ENCODE measurements at places on chromosomes 12 and 14.

DNA sequence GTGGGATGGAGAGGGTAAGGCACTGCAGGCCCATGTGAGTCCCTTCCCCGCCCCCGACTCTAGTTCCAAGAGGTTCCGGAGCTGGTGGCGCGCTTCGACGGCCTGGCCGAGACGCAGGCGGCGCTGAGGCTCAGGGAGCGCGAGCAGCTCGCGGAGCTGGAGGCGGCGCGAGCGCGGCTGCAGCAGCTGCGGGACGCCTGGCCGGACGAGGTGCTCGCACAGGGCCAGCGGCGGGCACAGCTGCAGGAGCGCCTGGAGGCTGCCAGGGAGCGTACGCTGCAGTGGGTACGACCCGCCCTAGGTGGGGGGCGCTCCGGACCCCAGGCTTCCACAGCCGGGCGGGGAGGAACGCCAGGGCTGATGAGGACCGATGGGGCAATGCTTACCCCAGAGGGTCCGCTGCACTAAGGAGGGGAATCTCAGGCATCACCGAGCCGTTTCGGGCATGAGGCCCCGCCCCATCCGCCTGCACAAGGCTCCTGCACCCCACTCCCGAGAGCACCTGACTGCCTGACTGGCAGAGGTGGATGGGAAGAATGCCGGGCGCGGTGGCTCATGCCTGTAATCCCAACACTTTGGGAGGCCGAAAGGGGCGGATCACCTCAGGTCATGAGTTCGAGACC is 4.9 kb downstream of the CFAP73 start:
- no peak for DNase-seq

DNA sequence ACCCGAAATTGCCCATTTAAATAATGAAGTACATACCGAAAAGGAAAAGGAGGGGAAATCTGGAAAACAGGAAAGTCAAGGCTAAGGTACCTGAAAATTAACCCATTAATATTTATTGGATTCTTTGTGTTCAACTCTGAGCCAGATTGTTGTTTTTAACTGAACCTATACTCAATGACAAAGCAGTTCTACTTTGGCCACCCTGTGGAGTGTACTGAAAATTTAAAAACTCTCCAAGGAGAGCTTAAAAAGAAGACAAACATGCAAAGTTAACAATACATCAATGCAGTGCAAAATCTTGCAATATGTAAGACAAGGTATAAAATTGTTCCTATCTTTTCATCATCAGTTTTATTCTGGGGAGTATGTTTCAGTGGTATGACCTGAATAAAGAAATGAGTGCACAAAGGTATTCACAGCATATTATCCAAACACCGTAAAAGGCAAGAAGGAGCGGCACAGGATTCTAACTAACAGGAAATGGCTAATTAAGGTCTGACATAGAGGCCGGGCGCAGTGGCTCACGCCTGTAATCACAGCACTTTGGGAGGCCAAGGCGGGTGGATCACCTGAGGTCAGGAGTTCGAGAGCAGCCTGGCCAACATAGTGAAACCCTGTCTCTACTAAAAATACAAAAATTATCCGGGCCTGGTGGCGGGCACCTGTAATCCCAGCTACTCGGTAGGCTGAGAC is 1.7 kb downstream of the USP44 start:
- no peak for DNase-seq

DNA sequence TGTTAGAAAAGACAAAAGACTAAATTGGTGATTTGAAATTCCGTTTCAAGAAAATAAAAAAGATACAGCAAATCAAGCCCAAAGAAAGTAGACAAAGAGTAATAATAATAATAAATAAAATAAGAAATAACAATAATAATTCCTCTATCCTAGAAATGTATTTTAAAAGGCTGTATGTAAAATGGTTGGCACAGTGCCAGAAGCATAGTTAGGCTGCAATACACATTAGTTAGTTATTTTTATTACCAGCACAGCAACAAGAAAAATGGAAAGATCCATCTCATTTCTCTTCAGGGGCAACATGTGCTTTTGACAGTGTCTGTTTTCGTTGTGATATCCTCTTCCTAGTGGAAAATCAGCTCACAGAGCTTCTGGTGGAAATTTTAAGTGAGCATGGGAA is 174.1 kb upstream of the TMTC1 start:
- DNase-seq = no peak

DNA sequence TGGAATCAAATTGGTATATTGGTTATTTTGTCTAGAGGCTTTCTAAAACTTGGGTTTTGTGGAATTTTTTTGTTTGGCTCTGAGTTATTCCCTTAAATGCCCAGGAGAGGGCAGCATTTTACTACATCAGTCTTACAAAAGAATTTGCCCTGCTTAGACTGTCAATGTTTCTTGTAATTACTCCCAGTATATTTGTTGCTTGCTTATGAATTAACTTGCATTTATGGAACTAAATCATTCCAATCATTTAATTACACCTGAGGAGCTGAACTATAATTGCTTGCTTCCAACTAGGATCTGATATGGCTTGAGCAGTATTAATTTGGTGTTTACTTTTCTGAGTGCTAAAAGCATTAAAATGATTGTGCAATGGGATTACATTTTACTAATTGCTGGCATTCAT is 48.7 kb downstream of the MIPOL1 start:
- DNase-seq = peak; percentile 39

DNA sequence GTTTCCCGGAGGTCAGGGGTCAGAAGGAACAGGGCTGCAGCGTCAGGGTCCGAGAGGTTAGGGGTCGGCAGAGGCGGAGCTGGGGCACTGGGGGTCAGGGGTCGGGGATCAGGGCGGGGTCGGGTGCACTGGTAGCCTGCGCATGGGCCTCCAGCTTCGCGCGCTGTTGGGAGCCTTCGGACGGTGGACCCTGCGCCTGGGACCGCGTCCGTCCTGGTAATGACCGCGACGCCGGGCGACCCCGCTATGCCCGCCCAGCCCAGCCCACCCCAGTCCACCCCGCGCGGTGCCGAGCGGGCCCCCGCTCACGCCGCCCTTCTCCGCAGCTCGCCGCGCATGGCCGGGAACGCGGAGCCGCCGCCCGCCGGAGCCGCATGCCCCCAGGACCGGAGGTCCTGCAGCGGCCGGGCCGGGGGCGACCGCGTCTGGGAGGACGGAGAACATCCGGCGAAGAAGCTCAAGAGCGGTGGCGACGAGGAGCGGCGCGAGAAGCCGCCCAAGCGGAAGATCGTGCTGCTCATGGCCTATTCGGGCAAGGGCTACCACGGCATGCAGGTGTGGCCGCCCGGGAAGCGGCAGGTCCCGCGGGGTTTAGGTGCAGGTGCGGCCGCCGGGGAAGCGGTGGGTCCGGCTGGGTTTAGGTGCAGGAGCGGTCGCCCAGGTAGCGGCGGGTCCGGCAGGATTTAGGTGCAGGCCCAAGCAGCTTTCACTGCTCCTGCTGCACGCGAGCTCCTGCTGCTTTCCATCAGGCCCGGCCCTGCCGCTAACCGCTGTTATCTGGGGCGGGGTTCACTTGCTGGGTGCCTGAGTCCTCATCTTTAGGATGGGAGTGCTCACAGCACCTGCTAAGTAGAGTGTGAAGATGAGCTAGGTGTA is 743 bp downstream of the PUS1 start:
- DNase-seq = no peak

DNA sequence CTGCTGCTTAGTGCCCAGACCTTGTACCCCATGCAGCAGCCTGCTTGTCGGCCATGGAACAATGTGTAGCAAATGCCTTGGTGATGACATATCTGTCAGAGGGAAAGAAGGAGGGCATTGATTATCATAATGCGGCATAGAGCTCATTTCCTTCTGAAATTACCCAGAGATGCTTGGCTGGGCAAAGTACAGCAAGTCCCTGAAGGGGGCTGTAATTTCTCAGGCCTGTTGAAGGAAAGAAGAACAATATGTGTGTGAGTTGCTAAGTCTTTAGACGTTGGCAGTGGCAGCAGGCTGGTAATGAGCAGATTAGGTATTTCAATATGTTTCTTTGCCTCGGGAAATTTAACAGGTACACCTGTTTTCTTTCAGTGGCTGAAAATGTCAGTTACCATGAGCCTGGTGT is 128.6 kb downstream of the CRADD start:
- no peak for DNase-seq

DNA sequence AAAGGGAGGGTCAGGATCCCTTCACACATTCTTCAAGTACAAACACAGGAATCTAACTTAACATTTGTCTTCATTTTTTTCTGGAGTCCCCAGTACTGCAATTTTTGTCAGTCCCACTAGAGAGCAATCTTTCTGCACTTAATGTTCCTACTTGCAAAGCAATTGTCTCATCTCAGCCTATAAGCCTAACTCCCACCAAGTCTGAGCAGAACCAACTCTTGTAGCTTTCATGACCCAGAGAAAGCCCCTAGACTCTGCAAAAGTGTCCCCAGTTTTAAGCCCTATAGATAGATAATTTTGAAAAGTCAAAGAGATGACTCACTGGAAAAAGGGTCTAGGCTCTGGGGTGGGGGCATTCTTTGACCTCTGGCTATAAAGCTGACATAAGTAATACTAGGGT is 1.8 kb upstream of the ZBTB39 start:
- DNase-seq = no peak

DNA sequence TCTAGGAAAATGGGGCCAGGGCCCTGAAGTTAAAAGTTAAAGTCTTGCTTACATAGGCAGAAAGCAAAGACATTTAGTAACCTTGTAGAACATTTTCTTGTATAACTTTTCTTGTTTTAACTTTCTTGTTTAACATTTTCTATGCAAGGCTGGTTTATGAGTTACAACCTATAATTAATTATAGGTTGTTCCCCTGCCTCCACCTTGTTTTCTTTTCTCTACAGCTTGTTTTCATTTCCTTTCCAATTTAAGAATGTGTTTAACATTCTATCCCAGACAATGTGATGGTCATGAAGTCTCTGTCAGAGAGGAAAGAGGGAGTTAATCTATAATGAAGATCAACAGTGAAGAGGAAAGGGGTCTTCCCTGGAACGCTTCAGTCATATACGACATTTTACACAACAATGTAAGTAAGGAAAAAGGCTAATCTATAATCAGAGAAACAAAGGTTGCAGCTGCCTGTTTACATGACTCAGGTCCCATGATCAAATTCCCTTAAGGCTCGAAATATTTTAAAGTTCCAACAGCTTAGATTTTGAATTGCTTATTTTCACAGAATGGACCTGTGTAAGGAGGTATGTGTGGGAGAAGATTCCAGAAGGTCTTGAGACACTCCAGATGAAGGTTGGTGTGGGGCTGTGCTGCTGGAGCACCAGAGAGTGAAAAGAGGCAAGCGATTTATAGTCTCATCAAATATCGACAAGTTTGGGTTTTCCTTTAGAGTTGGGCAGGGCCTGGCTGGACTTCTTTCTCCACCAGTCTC is 34.2 kb upstream of the TCL1B start:
- DNase-seq = no peak

DNA sequence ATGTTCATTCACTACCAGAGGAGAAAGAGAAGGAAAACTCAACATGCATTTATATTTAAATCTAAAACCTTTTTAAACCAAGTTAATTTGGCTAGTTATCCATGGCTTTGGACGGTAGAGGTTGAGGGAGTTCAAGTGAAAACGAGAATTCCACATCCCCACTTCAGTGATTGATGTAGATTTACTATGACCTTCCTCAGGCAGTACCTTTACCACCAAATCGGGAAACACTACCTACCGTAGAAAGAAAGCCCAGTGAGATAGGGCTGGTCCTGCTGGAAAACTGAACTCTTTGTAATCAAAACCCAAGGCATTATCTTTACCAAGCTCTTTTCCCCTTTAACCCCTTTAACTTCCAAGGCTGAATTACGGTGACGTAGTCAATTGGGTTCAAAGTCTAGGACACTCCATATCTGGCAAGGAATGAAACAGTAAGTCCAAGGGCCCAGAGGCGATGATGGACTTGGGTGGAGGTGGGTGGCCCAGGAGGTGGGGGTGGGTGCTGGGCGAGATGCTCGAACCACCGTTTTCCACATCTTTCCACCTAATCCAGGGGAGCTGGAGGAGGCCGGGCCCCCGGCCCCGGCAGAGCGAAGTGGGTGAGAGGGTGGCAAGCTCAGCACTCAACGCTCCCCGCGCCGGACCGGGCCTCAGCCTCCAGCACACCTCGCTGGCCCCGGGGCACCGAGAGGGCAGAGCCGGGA is 618 bp downstream of the SEC23A start:
- no peak for DNase-seq

- DNase-seq = no peak
Observed at GRCh38 chr14:101219896-101220703, 316.6 kb upstream of the RTL1 start.

DNA sequence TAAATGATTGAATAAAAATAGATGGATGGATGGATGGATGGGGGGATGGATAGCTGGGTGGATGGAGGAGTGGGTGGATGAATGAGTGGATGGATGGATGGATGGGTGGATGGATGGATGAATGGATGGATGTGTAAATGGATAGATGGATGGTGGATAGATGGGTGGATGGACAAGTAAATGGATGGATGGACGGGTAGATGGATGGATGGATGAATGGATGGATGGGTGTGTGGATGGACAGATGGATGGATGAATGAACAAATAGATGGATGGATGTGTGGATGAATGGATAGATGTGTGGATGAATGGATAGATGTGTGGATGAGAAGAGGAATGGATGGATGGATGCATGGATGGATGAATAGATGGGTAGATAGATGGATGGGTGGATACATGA is 490.8 kb downstream of the VRK1 start:
- DNase-seq = no peak

GRCh38 chr12:108875280-108875679 is 4.6 kb upstream of the DAO start:
- no peak for DNase-seq

DNA sequence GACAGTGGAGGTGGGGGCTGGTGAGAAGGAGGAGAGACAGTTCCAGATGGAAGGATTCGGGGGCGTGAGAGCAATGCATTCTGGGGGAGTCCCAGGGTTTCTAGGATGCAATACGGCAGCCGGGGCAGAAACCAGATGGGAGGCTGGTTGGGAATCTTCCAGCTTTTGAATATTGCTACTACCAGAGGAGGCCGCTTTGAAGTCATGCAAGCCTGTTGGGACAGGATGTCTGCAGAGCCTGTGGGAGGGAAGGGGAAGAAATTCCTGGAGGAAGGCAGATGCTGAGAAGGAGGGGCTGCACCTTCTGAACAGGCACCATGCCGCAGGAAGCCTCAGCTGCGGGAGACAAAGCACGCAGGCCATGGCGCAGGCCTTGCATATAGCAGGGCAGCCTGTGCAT is 105.4 kb downstream of the APAF1 start:
- DNase-seq = no peak

DNA sequence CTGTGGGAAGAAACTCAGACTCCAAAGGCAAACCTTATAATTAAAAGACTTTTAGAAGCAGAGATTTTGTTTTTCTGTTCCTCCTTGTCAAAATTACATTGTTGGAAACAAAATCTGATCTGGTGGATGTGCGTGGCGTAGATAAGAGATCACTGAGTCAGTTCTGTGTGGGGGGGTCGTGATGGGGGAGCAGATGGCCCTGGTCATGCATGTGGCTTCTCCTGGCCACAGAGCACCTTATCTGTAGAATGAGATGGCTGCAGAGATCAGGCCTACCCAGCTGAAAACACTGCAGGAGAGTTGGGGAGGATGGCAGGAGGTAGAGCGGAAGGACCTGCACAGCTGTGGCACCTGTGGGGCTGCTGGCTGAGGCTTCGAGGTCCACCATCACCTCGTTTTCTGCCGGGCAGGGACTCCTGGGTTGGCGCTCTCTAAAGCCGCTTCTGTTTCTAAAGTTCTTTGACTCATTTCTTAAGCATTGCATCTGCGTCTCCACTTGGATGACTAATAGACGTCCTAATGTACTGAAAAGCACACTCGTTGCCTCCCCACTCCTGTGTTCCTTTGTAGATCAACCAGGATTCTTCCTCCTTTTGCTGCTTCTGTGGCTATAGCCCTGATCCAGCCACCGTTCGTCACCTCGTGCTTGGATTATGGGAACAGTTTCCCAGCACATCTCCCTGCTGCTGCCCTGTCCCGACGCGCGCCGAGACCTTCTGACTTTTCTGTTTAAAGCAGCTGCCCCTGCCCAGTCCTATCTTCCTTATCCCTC is 93.4 kb downstream of the TSPAN9 start:
- DNase-seq = no peak
